ENCODE measurements at places on chromosomes 3 and 15.
A peak's percentile ranks its signal among the peaks of the same experiment; 100 is the strongest.

- no peak for DNase-seq
Observed at GRCh38 chr3:185328324-185329004, 34.5 kb upstream of the MAP3K13 start.

GRCh38 chr3:133843634-133844033 is 38.0 kb downstream of the SRPRB start:
- DNase-seq: no peak

GRCh38 chr3:10702961-10703740 is 112.9 kb upstream of the SLC6A11 start:
- DNase-seq: no peak

GRCh38 chr3:32238453-32239306 is at the start of gene CMTM8:
Gene CMTM8, plus strand, starts transcription at chr3:32238680. Its CDS starts 293 bp downstream, at chr3:32238973.
- peak; percentile 38 for DNase-seq

DNA sequence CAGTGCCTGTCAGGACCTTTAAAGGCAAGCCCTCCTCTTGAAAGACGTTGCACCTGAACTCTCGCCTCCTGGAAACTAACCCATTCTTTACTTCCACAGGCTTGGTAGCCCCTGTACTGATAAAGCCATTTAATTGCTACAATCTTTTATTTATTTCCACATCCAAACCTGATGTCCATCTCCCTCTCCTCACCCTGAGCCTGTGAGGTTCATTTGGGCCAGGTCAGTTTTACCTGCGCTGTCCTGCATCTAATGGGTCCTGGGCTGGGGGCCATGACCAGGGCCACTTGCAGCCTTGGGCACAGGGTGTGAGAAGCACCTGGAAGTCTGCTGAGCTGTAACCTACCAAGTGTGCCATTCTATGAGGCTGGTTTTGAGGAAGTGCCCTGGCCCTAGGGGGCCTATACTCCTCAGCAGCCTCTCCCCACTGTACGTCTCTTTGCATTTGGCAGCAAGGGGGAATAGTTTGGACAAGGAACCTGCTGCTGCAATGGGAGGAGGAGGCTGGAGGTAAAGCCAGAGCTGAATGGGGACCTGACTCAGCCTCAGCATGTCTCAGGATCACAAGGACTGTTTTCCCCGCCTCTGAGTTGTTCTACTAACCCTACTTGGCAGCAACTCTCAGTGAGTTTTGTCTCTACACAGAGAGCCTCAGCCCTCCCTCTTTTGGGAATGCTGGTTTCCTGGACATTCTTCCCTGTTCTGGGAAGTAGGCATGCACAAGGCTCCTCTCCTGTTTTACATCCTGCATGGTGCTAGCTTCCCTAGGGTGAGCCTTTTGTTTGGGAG is 53.8 kb downstream of the WDR76 start:
- no peak for DNase-seq

DNA sequence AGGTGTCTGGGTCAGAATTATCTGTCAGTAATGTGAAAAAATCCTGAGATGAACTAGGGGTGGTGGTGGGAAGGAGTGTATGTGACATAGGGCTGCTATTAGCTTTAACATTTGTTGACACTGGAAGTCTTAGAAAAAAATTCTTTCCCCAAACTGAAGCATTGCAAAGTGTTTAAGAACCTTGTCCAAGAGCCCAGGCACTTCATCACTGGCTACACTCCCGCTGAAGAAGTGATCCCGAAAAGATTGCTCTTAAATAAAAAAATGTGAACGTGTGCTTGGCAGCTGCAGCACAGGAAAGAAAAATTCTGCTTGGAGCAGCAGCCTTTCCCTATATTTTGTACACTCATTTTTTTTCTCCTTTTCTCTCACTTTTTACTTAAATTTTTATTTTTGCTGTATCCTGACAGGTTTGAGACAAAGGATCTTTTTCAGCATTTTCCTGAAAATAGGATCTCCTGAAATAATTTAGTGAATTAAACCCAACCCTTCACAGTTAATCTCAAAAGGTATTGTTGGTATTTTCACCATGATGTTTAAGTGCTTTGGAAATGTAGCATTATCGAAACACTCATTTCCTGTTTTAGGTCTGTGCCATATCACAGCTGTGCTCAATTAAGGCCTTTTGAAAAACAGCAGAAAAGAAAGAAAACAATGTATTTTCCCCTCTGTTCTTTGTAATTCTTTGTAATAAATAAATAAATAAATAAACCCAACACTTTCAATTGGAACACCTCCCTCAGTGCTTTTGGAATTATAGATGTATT is 477.6 kb downstream of the ZNF385D start:
- DNase-seq: no peak

DNA sequence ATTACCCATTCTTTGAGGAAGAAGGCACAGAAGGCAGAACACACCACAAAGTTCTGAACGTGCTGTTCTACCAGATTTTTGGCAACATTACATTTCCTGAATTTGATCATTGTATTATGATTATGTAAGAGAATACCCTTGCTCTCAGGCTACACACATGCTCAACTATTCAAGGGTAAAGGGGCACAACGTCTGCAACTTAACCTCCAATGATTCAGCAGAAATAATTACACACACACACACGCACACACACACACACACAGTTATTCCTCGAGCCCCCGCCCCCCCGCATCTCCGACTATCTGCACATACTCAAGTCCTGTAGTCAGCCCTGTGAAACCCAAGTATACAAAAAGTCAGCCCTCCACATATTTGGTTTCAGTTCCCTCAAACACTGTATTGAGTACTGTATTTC is 26.8 kb downstream of the RPN1 start:
- DNase-seq: no peak
